ENCODE measurements at places on chromosomes 3 and 15.

DNA sequence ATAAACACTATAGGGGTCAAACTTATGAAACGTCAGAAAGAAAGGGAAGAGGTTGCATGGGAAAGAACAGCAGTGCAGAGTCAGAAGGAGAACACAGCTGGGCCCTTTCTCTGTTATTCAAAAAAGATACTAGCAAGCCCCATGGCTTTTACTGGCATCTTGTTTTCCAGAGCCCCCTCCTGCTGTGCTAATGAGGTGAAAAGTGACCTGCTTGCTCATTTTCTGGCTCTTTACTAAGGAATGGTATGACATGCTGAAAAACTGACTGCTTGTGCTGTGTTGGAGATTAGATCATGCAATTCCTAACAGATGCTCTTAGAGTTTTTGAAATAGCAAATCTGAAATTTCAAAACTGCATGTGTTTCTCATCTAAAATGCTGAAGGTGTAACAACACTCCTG is 541.6 kb upstream of the ALCAM start:
- no peak for DNase-seq

- no peak for DNase-seq
Measured at GRCh38 chr3:130084436-130084980, 2.9 kb downstream of the ALG1L2 start.

DNA sequence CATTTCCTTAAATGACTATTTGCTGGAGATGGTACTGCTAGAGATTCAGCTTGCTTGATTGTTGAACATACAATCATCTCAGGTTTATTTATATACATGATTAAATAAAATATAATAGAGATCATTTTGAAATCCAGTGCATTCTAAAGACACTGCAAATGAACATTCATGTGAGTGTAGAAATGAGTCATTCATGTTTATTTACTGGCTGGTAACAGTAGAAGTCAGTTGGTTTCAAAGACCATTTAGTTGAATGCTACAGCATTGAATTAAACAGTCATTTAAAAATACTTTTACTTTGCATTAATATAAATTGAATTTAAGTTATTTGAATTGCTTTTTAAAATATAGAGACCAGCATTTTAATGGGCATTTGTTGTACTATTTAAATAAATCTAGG is 551.9 kb upstream of the GOLIM4 start:
- no peak for DNase-seq

- DNase-seq = no peak
Measured at GRCh38 chr3:28590860-28591259, 242.2 kb upstream of the AZI2 start.

DNA sequence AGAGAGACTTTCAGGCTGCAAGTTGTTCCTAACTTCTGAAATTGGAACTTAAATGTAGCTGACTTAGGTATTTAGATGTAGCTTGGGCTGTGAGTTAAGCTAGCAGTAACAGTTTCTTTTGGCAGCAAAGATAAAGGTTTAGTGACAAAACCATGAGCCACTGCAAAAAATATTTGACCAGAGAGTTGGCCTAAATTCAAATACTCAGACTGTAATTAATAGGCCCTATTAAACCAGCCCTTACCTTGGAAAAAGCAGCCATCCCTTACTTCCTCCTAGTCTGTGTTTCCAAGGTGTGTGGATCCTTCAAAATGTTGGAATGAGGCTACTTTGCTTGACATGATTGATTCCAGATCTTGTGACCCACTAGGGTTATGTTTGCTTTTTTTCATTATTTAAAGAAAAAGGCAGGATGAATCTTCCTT is 8.2 kb downstream of the TPM1 start:
- no peak for DNase-seq

DNA sequence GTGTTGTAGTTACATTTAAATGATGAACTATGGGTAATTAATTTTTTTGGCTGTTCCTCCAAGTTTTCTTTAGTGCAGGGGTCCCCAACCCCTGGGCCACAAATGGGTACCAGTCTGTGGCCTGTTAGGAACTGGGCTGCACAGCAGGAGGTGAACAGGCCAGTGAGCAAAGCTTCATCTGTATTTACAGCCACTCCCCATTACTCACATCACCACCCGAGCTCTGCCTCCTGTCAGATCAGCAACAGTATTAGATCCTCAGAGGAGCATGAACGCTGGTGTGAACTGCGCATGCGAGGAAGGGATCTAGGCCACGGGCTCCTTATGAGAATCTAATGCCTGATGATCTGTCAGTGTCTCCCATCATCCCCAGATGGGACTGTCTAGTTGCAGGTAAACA is 75.9 kb upstream of the RPL35A start:
- no peak for DNase-seq

GRCh38 chr3:20073683-20074082 is 33.4 kb downstream of the KAT2B start:
- DNase-seq = no peak

GRCh38 chr15:90015749-90016148 is 14.6 kb downstream of the ZNF710 start:
- DNase-seq = no peak

DNA sequence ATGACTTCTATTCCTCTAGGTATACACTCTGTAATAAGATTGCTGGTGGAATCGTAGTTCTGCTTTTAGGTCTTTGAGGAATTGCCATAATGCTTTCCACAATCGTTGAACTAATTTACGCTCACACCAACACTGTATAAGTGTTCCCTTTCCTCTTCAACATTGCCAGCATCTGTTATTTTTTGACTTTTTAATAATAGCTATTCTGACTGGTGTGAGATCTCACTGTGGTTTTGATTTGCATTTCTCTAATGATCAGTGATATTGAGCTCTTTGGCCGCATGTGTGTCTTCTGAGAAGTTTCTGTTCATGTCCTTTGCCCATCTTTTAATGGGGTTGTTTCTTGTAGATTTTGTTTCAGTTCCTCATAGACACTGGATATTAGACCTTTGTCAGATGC is 12.8 kb downstream of the NXPE3 start:
- DNase-seq = no peak

- DNase-seq = no peak
Measured at GRCh38 chr3:42706721-42707619, 4.4 kb upstream of the HHATL start.

DNA sequence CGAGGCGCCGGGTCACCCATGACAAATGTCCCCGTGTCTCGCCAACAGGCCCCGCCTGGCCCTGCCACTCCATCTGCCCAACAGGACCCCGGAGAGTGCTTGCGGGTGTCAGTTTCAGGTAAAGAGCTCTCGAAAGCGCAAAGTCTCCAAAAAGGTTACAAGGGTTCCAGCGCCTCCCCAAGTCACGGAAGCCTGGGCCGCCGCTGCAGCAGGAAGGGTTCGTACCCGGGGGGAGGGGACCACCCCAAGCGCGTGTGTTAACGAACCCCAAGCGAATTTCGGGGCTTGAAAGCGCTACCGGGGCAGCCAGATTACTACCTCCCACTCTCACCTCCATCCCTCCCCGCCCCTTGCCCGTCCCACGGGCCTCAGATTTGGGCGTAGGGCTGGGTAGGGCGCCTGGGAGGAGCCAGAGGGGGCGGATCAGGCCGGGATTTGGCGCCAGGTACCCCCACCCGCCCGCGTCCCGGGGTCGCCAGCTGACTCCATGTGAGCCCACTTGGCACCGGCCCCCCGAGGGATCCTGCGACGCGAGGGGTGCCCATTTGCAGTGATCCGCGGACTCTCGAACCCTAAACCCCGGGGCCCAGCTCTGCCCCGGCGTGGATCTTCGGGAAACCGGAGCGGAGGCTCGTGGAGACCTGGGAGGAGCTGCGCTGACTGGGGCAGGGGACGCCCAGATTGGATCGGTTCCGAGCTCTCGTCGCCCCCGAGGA is 85.9 kb downstream of the NR2F2 start:
- DNase-seq = no peak

GRCh38 chr15:26443321-26443720 is 329.5 kb downstream of the GABRB3 start:
- no peak for DNase-seq

DNA sequence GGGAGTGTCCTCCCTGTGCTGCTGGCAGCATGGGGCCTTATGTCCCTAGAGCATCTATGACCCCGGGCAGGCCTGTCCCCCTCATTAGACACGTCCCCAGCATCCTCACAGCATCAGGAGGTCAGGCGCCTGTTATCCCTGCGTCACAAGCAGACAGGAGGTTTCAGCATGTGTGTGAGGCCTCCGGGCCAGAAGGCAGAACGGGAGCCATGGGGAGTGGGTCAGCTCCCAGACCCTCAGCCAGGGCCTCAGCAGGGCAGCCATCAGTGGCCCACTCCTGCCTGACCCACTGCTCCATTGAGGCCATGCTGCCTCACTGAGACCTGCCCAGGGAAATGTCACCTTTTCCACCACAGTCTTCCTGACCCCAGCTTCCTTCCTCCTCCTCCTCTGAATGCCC is 71.6 kb downstream of the DNAJB8 start:
- no peak for DNase-seq

DNA sequence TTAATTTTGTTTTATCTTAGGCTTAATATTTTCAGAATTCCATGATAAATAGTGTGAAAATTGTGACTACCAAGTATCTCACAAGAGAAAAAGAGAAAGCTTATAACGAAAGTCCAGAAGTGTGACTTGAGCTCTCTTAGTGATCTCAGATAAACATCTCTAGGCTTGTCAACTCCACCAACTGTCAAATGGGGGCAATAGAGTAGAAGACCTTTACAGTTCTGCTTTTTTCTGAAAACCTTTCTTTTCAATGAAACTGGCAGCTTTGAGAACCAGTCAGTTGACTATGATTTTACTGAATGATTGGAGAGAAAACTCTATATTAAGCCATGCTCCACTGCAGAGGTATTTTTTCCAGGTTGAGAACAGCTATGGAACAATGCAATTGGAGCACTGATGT is 119.2 kb upstream of the TP63 start:
- no peak for DNase-seq

DNA sequence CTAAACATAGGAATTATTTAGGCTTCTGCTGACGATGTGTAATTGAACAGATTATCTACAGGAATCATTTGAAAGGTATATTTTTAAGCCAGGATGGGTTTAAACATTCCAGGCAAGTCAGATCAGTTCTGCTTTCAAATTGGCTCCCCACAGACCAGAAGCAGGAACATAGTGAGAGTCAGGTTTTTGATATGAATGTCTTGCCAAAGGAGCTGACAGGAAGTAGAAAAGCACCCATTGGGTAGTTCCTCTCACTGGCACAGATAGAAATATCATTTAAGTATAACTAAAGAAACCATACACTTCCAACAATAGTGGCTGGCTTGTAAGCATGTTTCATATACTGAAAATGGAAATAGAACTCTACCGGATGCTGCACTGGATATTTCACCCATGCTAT is 95.2 kb downstream of the CLDN1 start:
- DNase-seq = no peak

- no peak for DNase-seq
Measured at GRCh38 chr15:31758126-31758525, 272.2 kb upstream of the CHRNA7 start.

DNA sequence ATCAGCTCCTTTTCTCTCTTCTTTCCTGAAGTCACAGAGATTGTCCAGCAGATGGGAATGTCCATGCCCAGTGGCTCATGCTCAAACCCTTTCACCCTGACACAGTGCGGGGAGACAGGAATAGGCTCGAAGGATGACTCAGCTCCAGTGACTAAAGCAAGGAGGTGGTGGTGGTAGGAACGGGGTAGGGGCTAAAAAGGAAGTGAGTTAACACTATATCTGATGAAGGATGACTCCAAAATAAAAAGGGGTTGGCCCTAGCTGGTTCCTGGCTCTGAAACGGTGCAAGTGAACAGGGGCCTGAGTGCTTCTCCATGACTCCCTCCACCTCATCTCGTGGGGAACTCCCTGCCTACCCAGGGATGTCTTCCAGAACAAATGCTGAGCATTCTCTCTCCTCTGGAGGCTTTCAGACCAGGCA is 167.4 kb upstream of the LPP start:
- peak; percentile 64 for DNase-seq

- no peak for DNase-seq
Measured at GRCh38 chr3:40192628-40193027, 116.9 kb upstream of the EIF1B start.

- no peak for DNase-seq
Measured at GRCh38 chr3:120506828-120507774, 56.3 kb upstream of the FSTL1 start.

DNA sequence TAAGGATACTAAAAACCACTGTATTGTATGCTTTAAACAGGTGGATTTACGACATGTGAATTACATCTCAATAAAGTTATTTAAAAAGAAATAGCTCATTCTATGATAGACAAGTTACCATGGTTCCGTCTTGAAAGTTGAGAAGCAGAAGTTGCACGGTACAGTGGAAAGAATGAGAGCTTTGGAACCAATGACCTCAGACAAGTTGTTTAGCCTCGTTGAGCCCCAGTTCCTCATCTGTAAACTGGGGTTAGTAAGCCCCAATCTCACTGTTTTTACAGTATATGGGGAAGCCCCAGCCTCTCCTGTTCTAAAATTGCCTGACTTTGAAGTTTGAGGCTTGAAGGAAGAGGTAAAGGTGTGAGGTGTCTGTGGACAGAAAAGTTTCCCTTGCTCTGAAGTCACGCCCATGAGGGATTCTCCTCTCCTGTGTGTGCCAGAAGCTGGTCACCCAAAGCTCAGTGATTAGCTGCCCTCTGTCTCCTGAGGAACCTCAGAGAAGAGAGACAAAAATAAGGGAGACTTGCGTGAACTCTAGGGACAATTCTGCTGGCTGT is 10.0 kb downstream of the CRYGS start:
- peak; percentile 39 for DNase-seq

GRCh38 chr3:73326396-73326795 is 264.9 kb downstream of the EBLN2 start:
- no peak for DNase-seq

DNA sequence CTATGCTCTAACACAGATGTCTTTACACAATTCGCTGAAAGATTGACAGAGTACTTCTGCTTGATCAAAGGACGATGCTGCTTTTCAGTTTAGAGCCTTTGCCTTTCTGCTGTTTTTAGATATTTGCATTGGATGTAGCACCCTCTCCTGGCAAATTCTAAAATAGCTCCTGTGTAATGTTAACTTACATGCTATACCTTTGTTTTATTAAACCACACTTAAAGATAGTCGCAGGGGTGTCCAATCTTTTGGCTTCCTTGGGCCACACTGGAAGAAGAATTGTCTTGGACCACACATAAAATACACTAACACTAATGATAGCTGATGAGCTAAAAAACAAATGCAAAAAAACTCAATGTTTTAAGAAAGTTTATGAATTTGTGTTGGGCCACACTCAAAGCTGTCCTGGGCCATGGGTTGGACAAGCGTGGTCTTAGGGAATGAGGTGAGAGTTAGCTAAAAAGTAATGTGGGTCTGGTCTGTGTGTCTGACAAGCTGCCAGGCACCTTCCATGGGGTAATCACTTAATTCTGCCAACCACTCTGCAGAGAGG is 62.9 kb downstream of the ATG7 start:
- DNase-seq = peak; percentile 65

DNA sequence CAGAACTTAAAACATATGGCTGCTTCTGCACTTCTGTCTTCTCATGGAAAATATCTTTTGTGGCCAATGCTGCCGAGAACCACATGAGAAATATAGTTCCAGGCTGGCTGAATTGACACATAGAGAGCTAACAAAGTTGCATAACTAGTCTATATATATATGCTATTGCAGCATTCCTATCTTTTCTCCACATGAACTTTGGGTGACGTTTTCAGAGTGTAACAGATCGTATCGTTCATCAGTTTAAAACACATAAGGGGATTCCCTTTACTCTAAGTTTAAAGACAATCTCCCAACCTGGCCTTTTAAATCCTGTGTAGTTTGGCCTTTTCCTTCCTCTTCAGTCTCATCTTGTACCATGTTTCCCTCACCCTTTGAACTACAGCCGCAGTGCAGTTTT is 394.2 kb upstream of the CBLB start:
- DNase-seq = no peak
